ENCODE measurements at places on chromosomes 2 and 18.
A peak's percentile ranks its signal among the peaks of the same experiment; 100 is the strongest.

DNA sequence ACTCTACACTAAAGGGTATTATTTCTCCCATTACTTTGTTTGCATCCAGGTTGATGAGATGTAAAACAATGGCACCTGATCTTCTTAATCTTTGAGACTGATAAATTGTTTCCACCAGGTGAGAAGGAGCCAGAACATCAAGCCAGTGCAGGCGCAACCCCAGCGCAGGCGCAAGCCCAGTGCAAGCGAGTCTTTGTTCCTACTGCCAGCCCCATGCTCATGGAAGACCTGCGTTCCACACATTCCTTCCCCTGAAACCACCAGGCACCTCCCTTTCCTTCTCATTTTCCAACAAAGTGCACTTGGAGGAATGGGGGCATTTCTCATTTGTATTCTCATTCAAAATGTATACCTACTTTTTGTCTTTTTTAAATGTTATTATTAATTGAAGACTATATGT lies 188.7 kb upstream of the SMAD2 start:
- no peak for DNase-seq

DNA sequence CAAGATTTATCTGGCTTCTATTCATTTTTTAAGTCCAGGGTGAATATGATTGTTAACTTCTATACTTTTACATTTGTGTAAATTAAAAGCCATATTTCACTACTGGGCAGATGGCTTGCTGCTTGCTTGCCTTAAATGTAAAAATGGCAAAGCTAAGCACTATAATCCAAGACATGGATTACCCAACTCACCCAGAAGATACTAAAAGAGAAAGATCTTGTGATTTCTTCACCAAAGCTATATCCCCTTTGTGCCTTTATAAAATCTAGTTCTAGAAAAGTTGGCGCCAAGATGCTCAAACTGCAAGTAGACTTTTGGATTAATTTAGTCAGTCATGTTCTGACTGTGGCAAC lies 48.7 kb upstream of the PKDCC start:
- no peak for DNase-seq

DNA sequence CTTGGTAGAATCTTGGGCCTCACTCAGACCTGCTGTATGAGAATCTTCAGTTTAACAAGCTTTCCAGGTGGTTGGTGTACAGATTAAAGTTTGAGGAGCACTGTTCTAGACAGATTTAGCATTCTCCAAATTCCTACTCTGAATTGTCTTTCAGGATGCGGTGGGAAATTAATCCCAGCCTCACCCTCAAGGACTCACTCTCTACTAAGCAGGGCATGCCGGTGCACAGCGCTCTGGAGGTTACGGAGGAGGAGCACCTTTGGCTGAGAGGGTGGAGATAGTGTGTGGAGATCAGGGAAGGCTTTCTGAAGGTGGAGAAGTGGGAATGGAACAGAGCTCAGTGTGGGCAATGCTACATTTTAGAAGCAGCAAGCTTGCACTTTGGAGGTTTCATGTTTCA lies 359.2 kb downstream of the LRATD1 start:
- DNase-seq: no peak

GRCh38 chr2:128380961-128381938 lies 62.6 kb upstream of the HS6ST1 start:
- no peak for DNase-seq

DNA sequence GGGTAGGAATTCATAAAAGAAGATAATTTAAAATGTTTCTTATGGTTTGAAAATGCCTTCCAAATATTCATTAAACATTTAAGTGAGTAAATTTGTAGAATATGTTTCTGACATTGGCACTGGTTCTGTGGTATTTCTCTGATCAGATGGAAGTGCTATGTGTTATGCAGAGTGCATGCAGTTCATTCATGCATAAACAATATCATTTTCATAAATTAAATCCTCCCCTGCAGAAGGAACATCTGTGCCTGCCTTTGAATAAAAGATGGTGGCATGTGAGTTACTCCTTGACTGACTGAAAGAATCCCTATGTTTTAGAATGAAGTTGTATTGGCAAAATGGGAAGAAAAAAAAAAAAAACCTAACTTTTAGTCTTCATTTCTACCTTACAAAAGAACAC lies 5.9 kb downstream of the NEUROD1 start:
- no peak for DNase-seq

GRCh38 chr18:41391616-41392595 lies 563.1 kb upstream of the PIK3C3 start:
- peak; percentile 60 for DNase-seq

DNA sequence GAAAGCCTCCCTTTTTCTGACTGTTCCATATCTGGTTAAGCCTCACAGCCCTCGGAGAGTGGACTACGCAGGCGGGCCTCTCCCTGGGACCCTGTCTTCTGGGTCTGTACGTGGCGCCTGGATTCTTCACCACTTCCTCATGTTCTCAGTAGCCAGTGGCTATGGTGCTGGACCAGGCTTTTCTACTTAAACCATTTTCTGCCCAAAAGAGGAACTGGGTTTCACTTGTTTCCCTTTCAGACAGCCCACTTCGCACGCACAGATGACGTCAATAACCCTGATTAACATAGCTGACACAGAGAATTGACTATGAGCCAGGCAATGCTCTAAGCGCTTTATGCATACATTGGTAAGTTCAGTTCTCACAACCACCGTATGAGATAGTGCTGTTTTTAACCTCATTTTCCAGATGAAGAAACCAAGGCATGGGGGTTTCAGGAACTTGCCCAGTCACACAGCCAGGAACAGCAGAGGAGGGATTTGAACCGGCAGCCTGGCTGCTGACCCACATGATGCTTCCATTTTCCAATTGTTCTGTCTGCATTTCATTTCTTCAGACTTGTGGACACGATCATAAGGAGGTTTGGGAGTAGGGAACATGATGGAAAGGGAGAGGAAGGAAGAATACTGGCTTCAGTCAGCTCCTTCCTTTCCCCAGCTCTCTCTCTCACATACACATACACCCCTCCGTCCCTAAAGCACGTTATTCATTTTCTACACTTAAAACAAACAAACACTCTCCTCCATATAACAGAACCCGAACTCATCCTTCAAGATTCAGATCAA lies 41.7 kb downstream of the MYOM1 start:
- DNase-seq: peak; percentile 31

- DNase-seq: no peak
Measured at GRCh38 chr2:74525717-74526648, at the start of gene DQX1. Gene DQX1 (minus strand): TSS chr2:74526231. CDS start chr2:74525729, 502 bp downstream.

DNA sequence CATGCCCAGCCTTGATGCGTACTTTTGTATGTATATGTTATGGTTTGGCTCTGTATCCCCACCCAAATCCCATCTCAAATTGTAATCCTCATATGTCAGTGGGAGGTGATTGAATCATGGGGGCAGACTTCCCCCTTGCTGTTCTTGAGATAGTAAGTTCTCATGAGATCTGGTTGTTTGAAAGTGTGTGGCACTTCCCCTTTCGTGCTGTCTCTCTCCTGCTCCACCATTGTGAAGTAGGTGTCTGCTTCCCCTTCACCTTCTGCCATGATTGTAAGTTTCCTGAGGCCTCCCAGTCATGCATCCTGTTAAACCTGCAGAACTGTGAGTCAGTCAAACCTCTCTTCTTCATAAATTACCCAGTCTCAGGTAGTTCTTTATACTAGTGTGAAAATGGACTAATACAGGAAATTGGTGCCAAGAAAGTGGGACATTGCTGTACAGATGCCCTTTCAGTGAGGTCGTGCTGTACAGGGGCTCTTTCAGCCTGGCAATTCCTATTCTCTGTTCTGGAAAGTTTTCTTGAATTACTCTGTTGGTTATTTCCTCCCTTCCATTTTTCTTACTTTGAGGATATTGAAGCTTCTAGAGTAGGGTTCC lies 38.2 kb downstream of the KCMF1 start:
- no peak for DNase-seq

- peak; percentile 47 for DNase-seq
Measured at GRCh38 chr18:28177828-28178635, 1.1 kb upstream of the CDH2 start.

- DNase-seq: peak; percentile 82
Measured at GRCh38 chr2:101328474-101329007, 20.0 kb upstream of the RNF149 start.

DNA sequence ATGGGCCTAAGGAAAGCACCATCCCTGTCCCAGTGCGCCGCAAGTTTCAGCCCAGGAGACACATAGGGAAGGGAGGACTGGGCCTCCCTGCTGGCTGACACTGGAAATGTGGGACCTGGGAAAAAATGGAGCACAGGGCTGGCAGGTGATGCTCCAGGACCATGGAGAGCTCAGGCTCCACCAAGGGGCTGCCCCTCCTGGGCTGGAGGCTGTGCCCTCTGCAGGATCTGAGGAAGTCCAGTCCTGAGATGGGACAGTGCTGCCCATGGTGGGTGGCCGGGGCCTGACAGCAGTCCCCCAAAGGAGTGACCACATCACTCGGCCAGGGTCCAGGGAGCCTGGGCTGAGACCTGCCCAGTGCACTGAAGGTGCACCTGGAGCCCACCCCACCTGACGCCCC lies 108.6 kb upstream of the TEKT4 start:
- DNase-seq: no peak

DNA sequence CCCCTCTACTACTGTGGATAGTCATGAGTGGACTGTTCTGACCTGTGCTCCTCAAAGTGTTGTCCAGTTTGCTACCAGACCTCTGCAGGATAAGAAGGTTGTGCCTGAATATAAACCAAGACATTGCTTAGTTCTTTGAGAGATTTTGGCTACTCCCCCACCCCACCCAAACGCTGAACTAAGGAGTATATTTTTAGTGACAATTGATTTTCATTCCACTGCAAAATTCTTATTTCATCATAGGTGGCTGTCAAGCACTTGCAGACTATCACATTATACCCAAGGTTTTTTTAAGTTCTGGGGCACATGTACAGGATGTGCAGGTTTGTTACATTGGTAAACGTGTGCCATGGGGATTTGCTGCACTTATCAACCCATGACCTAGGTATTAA lies 13.4 kb downstream of the DUSP19 start:
- DNase-seq: no peak

GRCh38 chr2:199798831-199799580 lies 52.0 kb downstream of the FTCDNL1 start:
- no peak for DNase-seq

DNA sequence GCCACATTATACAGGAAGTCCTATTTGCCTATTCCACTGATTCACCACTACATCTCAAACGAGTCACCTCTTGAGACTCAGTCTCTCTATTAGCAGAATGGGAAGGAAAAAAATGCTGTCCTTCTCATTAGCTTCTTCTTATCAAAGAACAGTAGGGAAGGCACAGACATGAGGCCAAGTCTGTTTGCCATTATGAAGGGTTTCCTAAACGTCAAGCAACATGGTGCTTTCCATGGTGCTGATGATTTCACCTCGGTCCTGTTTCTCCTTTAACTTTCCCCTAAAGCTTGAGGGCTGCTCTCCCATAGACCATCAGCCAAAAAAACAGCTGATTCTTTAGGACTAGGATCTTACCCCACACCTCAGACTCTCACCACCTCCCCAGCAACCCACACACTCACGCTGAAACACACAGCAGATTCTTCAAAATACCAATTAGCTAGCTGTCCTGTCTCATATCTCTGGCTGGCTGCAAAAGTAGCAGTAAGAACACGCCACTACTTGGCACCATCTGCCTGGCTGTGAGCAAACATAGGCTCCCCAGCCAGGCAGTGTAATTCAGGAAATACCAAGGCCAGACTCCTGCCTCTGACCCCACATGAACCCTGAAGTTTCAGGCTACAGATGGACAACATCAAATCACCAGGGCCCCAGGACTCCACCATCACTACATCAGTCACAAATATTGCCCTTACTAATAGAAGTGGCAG lies 30.5 kb downstream of the GALNT14 start:
- no peak for DNase-seq

GRCh38 chr2:25238920-25239319 lies 70.5 kb upstream of the POMC start:
- DNase-seq: no peak

- DNase-seq: no peak
Measured at GRCh38 chr2:171389780-171390179, 44.0 kb downstream of the METTL8 start.

DNA sequence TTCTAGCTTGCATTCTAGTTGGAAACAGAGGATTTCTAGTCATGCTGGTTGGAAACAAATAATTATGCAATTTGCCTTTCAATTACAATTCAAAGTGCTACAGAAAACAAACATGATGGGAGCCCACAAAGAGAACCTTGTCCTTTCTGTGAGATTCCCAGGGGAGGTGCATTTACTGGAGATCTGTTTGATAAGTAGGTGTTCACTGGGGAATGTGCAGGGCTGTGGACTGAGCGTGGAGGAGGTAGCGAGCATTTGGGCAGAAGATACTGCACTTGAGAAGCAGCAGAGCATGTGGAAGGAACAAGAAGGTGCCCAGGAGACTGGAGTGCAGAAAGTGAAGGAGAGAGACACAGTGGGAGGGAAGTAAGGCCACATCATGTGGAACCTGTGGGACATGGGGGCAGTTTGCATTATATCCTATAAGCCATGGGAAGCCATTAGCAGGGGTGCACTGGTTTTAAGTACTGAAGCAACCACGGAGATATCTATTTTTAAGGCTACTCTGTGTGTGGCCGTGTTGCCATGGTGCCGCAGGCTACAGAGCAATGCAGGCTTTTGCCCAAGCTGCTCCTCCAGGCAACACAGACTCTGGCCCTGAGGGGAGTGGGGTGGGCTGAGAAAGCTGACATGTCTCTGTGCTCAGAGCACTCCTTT lies 154.0 kb downstream of the ANTXR1 start:
- DNase-seq: no peak

- no peak for DNase-seq
Measured at GRCh38 chr2:68206793-68207192, 45.5 kb downstream of the PPP3R1 start.

DNA sequence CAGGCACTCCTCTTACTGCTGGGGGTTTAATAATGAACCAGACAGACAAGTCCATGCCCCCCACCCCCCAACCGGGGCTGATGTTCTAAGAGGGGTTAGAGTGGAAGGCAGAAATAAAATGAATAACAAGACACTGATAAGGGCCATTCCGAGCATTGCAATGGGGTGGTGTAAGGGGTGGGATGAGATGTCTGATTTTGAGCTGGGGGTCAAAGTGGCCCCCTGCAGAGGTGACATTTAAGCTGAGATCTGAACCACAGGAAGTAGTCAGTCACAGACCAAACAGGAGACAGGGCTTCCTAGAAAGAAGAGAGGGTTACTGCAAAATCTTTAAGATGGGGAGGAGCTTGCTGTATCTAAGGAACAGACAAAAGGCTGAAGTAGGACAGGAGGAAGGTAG lies 180.6 kb upstream of the SH3BP4 start:
- DNase-seq: peak; percentile 41

DNA sequence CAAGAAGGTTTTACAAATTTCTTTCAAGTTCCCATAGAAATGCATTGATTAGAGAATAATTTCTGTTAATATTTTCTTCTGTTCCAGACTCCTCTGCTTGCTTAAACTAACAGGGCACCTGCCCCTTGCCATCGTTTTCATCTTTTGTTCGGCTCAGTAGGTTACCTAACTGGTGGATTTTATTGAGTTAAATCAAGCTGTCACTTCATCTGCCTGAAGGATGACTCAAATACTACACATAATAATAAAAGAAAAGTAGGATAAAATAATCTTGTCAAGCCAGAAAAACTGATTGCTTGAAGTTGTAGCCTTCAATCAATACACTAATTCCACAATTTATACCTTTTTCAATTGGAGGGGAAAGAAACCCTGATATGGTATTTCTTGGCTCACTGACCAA lies 234.0 kb downstream of the NR4A2 start:
- DNase-seq: no peak
